ENCODE measurements at places on chromosomes 5 and 9. TPM values are rescaled to one million over a fixed set of nuclear protein-coding genes. Genes with fewer than 3 reads are reported as not detected.

SNCB gene
- total RNA-seq = not detected

ABLIM3 gene
- 0.41 TPM for total RNA-seq

PCDHGB4 gene
- 0.06 TPM for total RNA-seq

CCDC192 gene
- total RNA-seq = not detected

SH3GLB2 gene
- total RNA-seq = 76.0 TPM

DYNC2I2 gene
- 39.8 TPM for total RNA-seq

BOD1 gene
- 23.1 TPM for total RNA-seq

TSLP gene
- total RNA-seq = 0.24 TPM

CLIC3 gene
- not detected for total RNA-seq

C9orf50 gene
- total RNA-seq = not detected

CCDC183 gene
- total RNA-seq = 2.1 TPM

TERT gene
- total RNA-seq = 4.6 TPM

ACOT12 gene
- not detected for total RNA-seq

GFPT2 gene
- 0.37 TPM for total RNA-seq

EIF4E1B gene
- not detected for total RNA-seq

PRR16 gene
- total RNA-seq = not detected

PCDHGA6 gene
- 0.06 TPM for total RNA-seq

TMEM215 gene
- not detected for total RNA-seq

IFNA2 gene
- not detected for total RNA-seq

MOCS2 gene
- 27.6 TPM for total RNA-seq

ARHGEF37 gene
- 0.64 TPM for total RNA-seq

CLINT1 gene
- total RNA-seq = 60.7 TPM

ANXA2R gene
- 2.4 TPM for total RNA-seq

BARHL1 gene
- total RNA-seq = not detected

PCDHGA1 gene
- total RNA-seq = 0.16 TPM

Data from activated T-helper 17 cell treated with anti-CD3 and anti-CD28 coated beads, Interleukin-2, amount 50 U/mL, for 72 hours (primary cell).